ENCODE measurements at places on chromosomes 3 and 15.

DNA sequence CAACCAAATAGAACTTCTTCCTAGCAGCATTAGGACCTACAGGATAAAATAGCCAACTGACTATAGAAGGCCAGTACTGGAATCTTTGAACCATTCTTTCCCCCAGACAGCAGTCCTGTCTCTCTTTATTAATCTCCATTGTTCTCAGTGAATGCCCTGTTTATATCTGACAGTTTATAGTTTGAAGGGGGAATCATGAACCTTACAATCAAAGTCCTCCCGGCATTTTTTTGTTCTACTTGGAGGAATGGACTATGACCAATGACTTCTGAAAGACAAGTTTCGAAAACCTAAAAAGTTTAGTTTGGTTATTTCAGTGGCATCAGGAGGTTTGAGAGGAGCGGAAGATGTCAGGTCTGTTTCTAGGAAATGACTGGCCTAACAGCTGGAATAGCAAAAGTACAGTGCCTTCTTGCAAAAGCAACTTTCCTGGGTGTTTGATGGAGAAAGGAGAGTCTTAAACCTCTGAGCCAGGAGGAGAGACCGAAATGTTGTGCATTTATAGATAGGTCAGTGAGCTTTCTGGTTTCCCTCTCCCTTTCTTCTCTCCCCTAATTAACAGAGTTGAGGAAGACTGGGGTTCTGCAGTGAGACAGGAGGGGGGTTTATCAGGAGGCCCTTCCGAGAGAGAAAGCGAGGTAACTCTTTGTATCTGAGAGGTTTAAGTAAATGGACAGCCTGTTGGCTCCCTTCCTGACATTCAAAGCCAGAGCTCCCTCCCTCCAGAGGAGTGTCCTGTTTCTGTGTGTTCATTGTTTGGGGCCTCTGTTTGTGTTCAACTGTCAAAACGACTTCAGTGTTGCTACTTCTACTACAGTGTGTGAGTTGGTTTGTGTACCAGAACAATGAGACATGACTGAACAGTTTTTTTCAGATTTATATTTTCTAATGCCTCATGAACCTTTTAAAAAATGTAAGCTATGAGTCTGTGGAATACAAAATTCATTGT, 383.0 kb upstream of the RARB start:
- DNase-seq = peak; percentile 23

DNA sequence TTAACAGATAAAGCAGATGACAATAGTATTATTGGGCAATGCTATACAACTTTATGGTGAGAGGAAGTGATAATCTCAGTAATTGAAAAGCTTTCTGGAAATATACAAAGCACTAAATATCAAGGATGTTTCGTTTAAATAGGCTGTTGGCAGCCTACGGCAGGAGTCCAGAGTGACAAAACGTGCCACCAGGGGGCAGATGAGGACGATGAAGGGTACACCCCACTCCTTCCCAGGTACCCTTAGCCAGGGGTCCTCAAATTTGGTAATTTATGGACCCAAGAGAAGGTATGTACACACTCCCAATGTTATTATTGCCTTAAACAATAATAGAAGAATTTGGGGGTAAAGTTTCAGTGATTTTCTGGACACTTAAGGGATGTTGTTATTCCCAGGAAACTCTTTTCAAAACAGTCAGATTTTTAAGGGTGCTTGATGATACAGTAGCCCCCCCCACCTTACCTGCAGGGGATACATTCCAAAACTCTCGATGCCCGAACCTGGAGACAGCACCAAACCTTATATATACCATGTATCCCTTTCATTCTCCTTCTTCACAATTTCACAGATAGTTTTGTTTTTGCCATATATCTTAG, 1.4 kb upstream of the MAGEL2 start:
- DNase-seq = peak; percentile 47

DNA sequence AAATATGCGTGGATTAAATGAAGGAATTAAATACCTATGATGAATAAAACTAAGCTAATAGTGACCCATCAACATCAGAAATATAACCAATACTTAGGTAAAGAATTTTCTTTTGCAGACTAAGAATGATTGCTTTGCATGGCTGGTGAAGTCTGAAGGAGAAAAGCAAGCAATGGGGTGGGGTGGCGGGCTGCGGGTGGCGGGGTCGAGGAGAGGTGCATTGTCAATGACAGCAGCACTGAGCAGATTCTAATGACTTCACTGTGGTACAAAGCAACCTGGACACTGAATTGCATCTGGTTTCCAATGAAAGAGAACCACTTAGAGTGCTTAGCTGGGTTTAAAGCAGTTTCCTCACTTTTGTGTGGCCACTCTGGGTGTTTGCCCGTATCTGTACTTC, 171.5 kb upstream of the IL12A start:
- peak; percentile 47 for DNase-seq

DNA sequence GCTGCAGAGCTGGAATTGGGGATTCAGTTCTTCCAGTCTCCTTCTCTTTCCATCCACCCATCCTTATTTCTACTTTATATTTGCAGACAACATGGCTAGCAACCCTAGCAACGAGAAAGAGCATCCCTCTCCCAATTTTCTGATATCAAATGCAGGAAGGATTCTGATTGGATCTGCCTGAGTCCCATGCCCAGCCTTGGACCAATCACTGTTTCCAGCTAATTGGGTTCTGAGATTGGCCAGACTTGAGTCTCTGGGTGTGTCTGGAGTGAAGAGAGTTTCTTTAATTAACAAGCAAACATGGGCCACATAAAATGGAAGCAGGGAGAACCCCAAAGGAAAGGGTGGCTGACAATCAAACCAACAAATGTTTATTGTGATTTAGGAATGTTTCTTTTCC, 60.6 kb downstream of the TMEM39A start:
- no peak for DNase-seq

- DNase-seq = peak; percentile 79
Measured at GRCh38 chr3:192024751-192025150, 563.8 kb downstream of the PYDC2 start.

GRCh38 chr15:101093958-101094357, 157.9 kb downstream of the CHSY1 start:
- no peak for DNase-seq

DNA sequence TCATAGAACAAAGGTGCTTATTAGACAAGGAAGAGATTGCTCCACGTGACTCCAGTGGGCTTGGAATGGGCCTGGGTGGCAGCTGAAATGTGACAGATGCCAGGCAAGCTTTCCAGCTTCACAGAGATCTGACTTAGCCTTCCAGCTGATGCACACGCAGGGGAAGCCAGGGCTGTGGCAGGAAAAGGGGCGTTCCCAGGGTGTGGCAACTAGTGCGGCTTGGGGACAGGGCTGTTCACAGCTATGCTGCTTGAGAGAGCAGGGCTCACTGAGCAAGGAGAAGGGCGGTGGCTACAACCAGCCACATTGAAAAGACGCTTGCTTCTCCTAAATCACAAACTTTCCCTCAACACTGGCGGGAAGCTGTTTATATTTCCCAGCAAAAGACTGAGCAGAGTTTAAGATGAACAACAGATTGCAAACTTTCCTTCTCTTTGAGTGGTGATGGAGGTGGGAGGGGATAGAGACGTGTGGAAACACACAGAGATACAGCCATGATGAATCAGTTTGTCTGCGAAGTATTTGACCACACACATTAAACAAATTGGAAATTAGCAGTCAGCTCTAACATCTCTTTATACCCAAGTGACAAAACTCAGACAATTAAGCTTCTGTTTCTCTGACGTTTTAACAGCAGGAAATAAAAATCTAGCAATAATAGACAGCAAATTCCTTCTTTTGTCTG, 127.5 kb downstream of the BDH1 start:
- peak; percentile 75 for DNase-seq

DNA sequence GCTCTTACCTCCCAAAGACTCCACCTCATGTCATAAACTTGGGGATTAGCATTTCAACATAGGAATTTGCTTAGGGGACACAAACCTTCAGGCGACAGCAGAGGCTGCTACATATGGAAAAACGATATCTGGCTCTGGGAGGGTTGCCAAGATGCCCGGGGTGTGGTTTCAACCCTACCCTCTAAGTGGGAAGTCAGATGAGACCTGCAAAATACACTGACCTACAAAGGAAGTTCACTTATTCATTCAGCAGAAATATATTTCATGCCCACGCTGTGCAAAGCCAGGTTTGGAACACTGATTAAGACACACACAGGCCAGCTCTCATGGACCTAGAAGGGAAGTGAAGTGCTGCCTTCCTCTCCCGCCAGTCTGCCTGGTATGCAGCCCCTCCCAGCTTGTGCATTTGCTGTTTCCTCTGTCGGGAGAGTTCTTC, 239.3 kb downstream of the FEZF2 start:
- peak; percentile 79 for DNase-seq

DNA sequence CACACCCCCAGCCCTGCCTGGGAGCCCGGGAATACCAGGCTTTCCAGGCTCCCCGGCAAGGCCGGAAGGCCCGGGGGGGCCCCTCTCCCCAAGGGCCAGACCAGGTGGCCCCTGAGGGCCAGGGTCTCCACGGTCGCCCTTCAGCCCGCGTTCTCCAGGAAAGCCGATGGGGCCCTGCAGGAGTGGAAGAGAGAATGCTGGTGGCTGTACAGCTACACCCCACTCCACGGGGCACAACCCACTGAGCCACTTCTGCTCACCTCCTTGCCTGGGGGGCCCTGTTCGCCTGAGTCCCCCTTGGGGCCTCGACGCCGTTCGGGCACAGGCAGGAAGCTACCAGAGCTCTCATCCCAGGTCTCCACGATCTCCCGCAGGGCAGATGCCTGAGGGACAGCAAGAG, 11.8 kb upstream of the UCN2 start:
- no peak for DNase-seq

- no peak for DNase-seq
Measured at GRCh38 chr3:174016186-174016585, 618.6 kb downstream of the NLGN1 start.

DNA sequence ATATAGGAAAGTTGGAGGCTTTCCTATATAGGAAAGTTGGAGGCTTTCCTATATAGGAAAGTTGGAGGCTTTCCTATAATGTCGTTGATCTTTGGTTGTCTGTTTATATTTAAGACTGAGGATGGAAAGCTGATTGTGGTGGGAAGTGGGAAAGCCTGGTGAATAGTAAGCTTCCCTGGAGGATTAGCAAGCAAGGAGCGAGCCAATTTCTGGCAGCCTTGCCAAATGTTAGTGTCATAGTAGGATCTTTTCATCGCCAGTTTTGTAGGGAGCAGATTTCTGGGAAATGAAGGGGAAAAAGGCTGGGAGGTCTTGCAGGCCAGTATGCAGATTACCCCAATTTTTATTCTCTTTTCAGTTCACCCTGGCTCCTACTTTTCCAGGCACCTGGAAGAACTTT, 39.9 kb upstream of the CCNL1 start:
- DNase-seq = no peak

All from HAP-1 (cell line).